ENCODE measurements at places on chromosomes 3 and 15. TPM values are rescaled to one million over a fixed set of nuclear protein-coding genes. Genes with fewer than 3 reads are reported as not detected.

The SENP8 gene
- 1.2 TPM for total RNA-seq

The SLC22A14 gene
- total RNA-seq, result not detected

The SI gene
- total RNA-seq, result not detected

The DOCK3 gene
- 0.43 TPM for total RNA-seq

The RFX7 gene
- total RNA-seq, result 4.8 TPM

The PARL gene
- total RNA-seq, result 58.2 TPM
